ENCODE measurements at places on chromosomes 3 and 15.

DNA sequence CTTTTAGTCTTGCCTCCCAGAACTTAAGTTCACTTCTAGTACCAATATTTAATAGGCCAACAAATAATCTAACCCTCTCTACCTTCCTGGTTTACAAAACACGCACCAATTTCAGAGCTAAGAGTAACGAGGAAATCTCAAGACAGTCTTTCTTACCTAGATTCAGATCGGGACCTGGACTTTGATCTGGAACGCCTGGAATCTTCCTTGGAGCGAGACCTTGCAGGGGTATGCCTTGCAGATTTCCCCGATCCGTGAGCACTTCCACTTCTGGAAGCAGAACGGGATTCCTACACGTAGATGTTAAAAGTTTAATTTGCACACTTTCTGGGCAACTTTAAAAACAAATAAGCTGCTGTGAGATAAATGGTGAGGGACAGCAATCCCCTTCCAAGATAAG lies 11.4 kb downstream of the TRA2B start:
- no peak for DNase-seq

DNA sequence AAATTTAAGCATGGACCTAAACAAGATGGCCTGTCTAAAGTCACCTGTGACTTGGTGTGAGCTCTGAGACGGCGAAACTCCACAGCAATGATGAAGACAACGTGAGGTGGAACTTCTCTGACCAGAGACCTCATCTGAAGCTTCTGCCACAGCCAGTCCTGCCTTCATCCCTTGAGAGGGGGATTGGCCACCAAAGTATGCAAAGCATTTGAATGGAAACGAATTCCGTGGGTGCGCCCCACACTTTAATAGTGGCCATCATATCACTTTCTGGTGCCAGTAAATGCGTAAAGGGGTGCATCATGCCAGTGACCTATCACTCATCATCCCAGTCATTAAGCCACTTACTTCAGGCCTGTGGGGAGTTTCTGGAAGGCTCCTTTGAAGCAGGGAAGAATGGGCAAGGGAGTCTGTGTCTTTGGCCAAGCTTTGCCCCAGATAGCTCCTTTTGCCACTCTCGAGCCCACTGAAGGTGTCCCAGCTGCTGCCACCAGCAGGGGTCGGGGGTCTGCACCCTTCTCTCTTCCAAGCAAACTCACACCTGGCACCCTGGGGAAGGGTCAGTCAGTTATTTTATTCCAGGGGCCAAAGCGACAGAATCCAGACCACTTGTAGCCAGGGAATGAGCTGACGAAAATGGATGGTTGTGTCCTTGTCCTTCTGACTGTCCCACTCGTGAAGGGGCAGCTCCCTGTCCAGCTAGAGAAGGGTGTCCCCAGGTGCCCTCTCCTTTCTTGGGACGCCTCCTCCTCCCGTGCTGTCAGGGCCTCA lies 17.7 kb downstream of the MUC20 start:
- DNase-seq = no peak

DNA sequence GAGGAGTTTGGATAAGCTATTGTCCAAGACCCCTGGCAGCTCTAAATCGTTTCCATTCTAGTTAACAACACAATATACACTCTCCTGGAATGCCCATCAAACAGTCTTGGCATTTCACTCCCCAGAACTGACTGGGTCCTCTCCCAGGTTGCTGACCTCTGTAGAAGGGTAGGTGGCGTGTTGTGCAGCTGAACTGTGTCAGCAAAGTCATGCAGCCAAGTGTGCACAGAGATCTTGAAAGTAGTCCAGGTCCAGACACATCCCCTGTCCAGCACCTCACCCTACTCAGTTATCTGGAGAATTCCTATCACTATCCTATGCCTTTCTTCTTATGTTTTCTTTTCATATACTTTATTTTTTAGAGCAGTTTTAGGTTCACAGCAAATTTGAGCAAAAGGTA lies 312.7 kb downstream of the GABRB3 start:
- no peak for DNase-seq

- DNase-seq = no peak
Observed at GRCh38 chr15:36050899-36051298, 504.9 kb upstream of the DPH6 start.

DNA sequence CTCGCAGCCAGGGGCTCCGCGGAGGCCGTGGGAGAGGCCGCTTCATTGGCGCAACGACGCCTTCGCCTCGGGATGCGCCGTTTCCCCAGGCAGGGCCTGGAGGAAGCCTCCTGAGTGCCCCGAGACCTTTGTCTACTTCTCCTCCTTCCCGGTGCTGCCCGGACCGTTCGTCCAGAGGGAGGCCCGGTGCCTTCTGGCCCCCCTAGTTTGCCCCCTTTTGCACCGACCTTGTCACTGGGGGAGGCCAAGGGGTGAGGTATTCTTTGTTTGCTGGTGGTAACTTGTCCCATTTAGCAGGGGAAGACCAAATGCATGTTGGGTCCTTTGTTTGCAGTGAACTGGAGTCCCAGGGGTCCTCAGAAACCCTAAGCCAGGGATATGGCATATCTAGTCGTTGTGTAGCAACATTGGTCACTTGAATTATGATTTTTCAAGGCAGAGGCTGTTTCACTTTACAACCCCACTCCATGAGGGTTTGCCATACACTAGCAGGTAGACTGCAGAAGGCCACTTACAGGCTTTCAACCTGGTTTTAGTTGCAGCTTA lies 615 bp downstream of the DHX30 start:
- no peak for DNase-seq

DNA sequence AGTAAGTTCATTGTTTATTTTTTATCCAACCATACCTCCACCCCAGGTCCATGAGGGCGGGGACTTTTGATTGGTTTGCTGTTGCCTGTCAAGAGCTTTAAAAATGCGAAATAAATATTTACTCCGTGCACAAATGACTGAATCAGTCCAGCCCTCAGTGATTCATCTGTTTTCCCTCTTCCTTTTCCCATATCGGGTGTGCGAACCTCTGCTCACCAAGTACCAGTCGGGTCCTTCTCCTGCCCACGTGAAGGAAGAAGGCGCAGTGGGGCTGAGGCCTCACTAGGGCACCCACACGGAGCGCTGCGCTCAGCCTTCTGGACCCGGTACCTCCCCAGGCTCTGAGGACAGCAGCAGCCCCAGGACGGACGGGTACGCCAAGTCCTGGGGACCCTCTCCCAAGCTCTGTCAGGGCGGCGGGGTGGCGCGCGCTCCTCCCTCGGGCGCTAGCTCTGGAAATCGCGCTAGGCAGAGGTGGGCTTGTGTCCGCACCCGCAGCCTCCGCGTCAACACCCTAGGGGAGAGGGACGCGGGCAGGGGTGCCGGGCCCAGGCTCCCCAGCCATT lies 70.5 kb upstream of the EPHB3 start:
- no peak for DNase-seq

DNA sequence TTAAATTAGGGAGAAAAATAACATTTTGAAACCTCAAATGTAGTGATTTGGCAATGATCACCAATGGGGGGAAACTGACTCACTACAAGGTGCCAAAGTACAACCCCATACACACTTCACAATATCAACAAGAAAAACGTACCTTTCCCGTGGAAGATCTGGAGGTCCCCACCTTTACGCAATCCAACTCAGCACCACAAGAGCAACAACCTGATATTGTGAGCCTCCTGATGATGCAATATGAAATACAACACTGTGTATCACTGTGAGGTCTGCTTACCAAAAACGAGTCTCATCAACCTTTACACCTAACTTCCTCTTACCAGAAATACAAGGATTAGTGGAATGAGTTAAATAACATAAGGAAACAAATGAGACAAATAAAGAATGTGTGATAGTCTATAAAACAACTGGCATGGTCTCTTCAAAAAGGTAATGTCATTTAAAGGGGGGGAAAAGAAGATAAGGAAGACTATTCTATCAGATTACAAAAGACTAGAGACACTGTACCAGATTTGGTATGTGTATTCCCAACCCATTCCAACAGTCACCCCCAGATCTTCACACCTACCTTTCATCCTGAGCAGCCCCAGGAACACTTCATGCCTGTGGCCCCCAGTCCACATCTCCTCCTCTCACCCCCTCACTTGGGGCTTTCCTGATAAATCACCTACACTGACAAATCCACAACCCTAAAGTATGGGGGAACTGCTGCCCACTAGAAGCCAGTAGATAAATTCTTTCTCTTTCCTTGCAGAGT lies 27.7 kb downstream of the DLG1 start:
- no peak for DNase-seq

- no peak for DNase-seq
Observed at GRCh38 chr15:38129531-38130204, 123.0 kb upstream of the SPRED1 start.

GRCh38 chr15:38646716-38647115 lies 82.1 kb upstream of the RASGRP1 start:
- no peak for DNase-seq

DNA sequence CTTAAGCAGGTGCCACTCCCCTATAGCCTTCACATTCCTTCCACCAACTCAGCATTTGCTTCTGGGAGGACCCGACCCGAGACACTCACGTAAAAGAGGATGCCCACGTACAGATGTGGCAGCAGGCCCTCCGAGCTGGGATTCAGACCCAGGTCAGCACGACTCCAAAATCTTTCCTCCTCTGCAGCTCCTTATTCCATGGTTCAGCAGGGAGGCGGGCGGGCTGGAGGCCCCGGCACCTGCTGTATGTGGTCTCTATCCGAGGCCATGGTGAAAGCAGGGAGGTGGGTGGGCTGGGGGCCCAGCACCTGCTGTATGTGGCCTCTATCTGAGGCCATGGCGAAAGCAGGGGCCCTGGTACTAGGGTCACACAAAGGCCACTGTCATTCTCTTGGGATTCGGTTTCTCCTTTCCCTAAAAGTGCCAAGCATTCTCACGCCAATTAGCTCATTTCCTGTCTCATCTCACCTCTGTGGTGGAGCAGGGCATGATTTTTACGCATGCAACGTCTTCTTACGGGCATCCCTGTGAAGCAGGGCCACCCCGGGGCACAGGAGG lies 5.9 kb upstream of the MUC4 start:
- DNase-seq = no peak

DNA sequence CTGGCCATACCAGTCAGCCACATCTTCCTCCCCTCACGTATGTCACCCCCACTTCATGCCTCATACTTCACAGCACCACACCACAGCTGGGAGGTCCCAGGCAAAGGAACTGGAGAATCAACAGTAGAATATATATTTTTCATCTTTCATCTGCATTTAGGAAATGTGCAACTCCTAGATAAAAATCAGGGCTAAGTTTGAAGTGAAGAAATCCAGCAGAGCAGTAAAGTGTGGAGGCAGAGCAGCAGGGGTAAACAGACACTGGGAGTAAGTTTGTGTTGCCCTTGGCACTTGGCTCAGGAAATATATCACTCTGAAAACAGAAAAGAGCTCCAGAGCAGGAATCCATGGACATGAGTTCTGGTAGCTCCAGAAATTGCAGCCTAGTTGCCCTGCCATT lies 2.8 kb upstream of the HERC1 start:
- DNase-seq = no peak

DNA sequence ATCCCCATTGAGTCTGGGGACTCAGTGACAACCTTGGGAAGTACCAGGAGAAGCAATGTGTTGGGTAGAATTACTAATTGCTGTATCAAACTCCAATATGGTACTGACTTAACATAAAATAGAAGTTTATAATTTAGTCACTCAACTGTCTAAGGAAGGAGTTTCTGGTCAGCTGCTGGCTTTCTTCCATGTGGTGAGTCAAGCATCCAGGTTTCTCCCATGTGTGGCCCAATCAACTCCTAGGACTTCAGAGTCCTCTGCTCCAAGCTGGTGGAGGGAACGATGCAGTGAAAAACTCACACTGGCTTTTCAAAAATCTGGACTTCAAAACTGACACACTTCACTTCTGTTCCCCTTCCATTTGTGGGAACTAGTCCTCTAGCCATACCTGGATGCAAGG lies 25.2 kb downstream of the WNT5A start:
- DNase-seq = no peak

GRCh38 chr3:150309557-150309956 lies 98.5 kb upstream of the TSC22D2 start:
- DNase-seq = no peak

GRCh38 chr3:37511463-37511920 lies 337.1 kb upstream of the LRRFIP2 start:
- DNase-seq = no peak

GRCh38 chr3:81472600-81473362 lies 288.7 kb downstream of the GBE1 start:
- no peak for DNase-seq

- DNase-seq = no peak
Observed at GRCh38 chr3:181326637-181327223, 337.2 kb upstream of the DNAJC19 start.

- DNase-seq = no peak
Observed at GRCh38 chr3:127389913-127390312, 102.1 kb upstream of the PRR20G start.

DNA sequence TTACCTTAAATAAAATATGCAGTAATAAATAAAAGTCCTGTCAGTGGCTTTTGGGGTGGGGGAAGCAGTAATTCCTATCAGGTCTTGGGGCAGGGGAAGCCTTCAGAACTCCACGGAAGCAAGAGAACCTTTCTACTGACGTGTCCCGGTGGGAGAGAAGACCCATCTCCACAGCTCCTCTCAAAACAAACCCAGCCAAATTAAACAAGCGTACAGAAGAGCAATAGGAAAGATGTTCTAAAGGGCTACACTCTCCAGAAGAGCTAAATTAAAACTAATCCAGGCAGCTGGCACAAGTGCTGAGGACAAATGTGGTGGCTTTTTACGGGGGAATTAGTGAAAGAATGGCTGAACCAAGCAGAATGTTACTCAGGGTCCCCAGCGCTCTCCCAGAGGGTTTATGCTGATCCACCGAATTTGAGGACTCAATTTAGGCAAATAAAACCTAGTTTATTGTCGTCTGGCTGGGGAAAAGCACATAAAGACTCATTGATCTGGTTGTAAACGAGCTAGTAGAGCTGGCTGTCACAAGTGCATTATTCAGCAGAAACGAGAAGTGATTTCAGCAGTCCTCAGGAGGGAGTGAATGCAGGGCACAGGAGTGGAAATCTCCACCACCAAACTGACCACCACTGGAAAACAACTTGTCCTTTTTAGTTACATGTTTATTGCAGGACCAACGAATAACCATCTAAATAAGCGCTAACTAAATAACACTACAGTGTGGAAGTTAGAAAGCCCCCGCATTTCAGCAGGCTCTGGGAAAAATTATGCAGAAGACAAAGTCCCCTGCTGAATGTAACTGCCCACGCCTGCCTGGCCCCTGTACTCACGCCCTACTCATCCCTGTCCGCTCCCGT lies 13.5 kb downstream of the BFSP2 start:
- no peak for DNase-seq

DNA sequence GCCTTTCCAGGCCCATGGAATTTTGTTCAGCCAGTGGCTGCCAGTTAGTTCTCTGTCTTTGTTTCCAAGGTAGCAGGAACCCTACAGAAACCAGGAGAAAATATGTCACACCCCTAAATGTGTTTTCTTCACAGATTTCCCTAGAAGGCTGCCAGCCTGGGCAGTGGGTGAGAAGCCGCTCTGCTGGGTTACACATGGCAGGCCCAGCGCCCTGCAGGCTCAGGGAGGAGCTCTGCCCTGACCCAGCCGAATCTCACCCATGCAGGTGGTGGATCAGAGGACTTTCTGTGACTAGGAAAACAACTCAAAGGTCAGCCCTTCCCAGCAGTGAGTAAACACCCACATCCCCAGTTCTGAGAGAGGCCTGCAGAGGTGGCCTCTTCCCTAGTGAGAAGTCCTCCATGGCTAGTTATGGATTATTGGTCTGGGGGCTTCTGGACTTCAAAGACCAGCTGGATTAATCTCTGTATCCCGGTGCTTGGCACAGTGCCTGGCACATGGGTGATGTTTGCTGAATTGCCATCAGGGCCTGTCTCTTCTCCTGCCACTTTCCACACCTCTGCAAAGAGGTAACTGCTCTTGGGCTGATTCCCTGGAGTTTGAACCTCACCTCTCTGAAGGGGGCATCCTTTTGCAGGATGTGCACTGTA lies 34.7 kb upstream of the BDH1 start:
- DNase-seq = no peak

GRCh38 chr15:74958320-74958907 lies 1.8 kb upstream of the RPP25 start:
- no peak for DNase-seq

All from stimulated activated CD4-positive, alpha-beta T cell treated with anti-CD3 and anti-CD28 coated beads, Interleukin-4, amount 100 ng/mL, for 4 hours (primary cell).